ENCODE measurements at places on chromosomes 11 and 22.

DNA sequence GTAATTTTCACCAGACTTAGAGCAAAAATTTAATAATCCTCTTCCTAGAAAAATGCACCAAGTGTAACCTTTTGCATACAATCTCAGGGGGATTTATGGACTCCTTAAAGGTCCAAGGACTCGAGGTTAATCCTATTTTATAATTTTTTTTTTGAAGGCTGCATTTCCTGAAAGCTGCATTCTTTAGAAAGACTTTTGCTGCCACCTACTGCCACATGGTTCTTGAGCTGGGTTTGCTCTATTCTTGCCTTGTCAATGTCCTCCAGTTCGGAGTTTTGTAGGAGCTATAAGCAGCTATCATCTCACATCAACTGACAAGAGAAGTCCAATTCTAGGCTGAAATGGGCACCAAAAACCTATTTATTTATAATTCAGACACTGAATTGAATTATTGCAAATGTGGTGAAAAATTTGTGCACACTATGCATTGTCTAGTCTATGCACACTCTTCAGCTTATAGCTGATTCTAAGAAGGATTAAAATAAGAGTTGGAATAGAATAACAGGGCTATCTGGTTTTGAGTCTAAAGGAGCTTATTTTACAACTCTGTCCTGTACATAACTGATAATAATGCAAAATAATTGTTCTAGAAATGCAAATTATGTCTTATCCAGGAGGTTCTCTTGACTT, 31.3 kb downstream of the TRAF6 start:
- peak; percentile 67 for DNase-seq

DNA sequence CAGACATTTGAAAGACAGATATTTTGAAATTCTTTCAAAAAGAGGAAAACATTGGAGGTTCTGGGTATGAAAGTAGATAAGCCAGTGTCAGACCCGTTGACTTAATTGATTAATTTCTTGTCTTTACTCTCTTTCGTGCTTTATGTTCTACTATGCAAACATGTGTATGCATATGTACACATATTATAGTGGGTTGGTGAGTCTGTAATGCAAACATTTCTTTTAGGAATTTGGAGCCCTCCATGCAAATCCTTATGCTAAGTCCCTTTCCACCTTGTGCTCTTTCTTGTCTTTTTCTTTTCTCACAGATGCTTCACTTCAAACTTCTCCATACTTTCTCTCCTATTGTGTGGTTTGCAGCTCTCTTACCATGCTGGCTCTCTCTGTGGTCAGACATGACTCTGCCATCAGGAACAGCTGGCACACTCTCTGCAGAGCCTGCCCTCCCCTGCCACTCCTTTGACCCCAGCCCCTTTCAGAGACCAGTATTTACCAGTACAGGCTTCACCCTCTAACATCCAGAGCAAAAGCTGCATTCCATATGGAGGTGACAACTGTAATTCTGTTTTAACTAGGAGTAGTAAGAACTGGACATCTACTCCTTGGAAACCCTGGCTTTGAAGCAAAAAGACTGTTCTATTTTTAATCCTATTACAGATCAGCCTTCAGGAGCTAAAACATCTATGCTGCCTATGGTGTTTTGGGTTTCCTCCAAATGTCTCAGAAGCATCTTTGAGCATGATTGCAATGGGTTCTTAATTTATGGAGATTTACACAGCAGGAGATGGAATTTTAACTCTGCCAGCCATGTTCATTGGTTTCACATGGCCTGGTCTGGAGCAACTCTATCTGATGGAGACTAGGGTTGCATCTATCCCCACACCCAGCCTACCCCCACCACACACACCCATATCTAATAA, 386.9 kb upstream of the FAT3 start:
- DNase-seq = no peak

- DNase-seq = no peak
These were observed 203.1 kb upstream of the CADM1 start for GRCh38 chr11:115707180-115707905.

DNA sequence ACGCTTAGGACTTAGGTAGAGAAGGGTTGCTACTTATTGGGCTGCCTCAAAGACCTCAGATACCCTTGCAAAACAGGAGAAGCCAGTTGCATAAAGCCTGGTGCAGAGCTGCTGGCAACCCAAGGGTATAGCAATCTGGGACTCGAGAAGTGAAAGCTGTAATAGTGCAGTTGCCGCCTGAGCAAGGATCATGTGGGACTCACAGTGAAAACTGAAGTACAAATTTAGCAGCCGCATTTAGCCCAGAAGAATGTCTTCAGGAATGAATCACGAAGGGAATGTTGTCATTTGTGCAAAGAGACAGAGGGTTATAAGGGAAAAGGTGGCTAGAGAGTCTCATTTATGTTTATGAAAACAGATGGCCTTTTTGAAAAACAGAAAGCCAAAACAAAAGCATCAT, 267.2 kb downstream of the TENM4 start:
- peak; percentile 86 for DNase-seq

DNA sequence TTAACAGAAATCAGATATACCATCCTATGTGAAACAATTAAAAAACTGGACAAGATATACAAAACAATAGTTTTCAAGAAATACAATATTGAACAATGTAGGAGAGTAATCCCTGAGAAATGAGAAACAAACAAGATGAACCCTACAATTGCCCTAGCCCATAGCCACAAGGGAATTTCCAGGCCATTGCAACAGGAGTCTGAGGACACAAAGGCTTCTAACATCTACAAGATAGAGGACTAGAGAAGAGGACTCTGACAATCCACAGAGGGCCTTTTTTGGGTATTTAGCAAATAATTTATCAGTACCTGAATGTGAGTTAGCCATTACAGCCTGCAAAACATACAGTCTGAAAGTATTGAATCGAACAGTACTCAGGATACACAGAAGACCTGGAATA, 251.7 kb downstream of the GRM5 start:
- no peak for DNase-seq

GRCh38 chr22:36386351-36386899, 1.3 kb downstream of the MYH9 start:
- no peak for DNase-seq

DNA sequence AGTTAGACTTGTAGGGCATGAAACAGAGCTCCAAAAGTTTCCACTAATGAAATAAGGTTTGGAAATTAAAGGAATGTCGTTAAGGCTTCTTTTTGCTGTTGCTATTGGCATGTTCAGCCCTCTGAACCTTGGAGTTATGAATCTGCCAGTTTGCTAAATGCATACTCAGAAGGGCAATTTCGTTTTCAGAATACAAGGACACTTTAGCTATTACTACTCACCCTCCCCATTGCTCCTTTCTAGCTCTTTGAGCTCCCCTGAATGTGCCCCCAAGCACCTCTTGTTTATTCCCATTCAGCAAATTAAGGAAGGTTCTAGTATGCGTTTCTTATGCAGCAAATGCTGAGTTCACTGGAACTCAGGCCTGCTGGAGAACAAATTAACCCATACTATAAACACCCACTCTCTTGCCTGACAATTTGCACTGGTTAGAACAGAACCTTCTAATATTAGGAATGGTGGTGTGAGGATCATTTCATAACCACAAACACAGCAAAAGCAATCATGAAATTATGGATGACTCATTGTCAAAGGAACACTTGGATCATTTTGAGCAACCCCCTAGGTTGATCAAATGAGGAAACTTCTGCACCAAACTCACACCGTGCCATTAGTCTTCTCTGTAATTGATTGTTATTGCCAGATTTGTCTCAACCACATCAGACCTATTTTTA, 26.2 kb upstream of the LIN7C start:
- no peak for DNase-seq

GRCh38 chr11:109733245-109733644, 311.3 kb downstream of the C11orf87 start:
- DNase-seq = no peak

DNA sequence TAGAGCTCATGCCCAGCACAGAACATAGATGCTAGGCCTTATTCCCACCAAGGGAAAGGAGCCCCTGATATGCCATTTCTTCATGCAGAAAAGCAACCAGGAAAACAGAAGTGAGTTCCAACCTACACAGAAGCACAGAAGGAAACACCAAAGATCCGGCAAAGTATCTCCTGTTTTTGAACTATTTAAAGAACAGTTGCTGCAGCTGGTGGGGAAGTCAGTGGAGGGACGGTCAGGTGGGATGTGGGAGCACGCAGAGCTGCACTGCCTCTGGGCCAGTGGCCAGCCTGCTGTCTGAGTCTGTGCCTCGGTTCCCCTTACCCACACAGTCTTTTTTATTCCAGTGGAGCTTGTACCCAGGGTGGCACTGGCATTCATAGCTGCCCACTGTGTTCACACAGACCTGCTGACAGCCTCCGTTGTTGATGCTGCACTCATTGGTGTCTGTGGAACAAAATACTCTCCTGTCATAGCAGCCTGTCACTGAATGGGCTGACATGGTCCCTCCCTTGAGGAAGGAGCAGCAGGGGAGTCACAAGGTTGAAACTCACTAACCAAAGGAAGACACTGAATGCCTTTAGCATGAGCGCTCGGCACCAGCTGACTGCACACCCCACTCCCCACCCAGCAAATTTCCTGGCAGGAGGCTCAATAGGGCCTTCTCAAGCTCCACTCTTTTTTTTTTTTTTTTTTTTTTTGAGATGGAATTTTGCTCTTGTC, 37.9 kb downstream of the SCUBE2 start:
- DNase-seq = peak; percentile 93

DNA sequence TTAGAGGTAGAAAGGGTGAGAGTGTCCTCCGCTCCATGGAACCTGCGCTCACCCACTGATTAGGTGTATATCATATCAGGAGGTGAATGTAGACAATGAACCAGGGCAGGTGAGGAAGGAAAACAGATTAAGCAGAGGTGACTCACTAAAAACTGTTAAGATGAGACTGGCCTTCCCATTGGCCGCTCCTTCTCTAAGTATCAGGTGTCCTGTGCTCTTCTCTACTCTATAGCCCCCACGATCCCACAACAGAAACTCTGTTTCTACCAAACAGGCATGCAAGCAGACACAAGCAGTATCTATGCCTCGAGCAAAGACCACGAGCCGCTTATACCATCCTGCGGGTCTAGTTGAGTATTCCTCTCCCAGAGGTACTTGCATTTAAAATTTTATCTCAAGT, 103.1 kb downstream of the SNX19 start:
- no peak for DNase-seq

GRCh38 chr11:112903340-112903739, 57.9 kb upstream of the NCAM1 start:
- DNase-seq = peak; percentile 63
